ENCODE measurements at places on chromosomes 1 and 21.
A peak's percentile ranks its signal among the peaks of the same experiment; 100 is the strongest.

GRCh38 chr1:167791281-167792187 is 69.8 kb downstream of the MPZL1 start:
- DNase-seq = peak; percentile 28

GRCh38 chr1:64687725-64688327 is 57.0 kb upstream of the RAVER2 start:
- DNase-seq = no peak

DNA sequence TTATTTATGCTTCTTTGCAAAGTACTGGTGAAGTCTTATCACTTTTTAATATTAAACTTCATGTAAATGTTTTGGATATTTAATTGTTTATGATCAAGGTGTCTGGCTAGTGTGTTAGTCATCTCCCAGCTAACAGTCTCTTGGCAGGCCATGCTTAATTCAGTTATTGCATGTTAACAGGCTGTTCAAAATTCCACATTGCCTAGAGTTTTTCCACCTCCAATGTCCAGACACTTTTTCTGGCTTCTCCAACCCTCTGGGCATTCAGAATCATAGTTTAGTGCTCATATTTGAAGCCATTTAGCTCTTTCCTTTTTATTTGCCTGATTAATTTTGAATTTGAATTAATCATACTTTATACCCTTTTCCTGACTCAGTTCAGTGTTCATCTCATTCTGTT is 69.2 kb downstream of the OLFML2B start:
- no peak for DNase-seq

GRCh38 chr1:46005594-46005993 is 126.8 kb downstream of the PIK3R3 start:
- DNase-seq = no peak

DNA sequence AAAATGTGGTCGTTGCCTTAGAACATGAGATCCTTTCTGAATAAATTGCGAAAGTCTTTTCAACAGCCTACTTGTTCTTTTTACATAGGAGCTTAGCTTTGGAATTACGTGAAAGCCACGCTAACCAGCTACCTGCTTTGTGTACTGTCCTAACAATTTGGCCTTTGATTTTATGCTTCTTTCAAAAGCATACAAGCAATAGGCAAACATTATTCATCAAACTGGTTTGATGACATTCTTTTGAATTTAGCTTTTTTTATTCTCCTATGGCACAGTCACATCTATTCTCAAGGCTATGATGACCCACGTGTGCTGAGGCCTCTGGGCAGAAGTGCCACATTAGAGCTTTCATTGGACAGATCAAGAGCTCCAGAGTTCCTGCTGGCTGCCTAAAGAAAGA is 178.0 kb upstream of the DPT start:
- peak; percentile 37 for DNase-seq

DNA sequence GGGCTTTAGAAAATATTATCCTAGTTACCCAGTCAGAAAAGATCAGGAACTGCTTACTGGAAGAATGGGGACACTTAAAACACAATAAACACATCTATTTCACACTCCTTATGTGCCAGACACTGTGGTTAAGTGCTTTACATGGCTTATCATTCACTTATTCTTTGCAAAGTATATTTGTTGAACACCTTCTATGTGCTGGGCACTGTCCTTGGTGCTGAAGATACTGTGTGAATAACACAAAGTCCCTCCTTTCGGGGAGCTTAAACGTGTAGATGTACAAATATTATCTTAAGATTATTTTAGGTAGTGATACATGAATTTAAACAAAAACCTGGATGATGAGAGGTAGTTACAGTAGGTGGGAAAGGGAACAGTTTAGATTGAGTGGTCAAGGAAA is 169.3 kb downstream of the ST6GALNAC5 start:
- peak; percentile 57 for DNase-seq

DNA sequence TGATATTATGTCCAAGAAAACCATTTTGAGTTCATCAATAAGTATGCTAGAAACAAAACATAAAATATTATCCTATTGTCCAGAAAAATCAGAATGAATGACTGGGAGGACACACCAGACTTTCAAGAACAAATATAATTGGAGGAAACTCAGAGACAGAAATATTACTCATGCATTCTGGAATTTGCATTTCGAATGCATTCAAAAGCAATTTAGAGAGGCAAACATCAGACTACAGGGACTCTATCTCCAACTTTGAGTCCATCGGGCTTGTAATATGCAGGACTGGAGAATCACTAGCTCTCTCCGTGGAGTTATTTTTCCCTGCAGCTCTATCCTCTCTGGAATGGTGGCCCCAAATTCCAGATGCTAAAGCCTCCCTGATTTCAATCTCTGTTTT is 161.8 kb downstream of the CDC42BPA start:
- no peak for DNase-seq

- DNase-seq = peak; percentile 57
Measured at GRCh38 chr1:16921391-16922185, at the start of gene CROCC. TSS of gene CROCC (plus strand) at chr1:16921931. CDS start at chr1:16922019, 88 bp downstream.

DNA sequence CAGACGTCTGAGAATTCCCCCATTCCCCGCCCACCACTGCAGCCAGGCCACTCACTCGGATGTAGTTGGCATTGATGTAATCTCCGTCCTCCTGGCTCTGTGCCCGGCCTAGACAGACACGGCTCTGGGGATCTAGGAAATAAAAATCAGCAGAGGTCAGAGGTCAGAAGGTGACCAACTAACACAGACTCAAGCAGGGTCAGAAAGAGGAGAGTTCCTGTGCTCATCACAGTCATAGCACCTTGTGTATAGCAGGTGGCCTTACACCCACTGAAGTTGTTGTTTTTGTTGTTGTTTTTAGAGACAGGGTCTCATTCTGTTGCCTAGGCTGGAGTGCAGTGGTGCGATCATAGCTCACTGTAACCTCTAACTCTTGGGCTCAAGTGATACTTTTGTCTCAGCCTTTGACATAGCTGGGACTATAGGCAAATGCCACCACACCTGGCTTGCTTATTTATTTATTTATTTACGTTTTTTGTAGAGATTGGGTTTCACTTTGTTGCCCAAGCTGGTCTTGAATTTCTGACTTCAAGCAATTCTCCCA is 4.9 kb downstream of the PTPN7 start:
- DNase-seq = peak; percentile 47

DNA sequence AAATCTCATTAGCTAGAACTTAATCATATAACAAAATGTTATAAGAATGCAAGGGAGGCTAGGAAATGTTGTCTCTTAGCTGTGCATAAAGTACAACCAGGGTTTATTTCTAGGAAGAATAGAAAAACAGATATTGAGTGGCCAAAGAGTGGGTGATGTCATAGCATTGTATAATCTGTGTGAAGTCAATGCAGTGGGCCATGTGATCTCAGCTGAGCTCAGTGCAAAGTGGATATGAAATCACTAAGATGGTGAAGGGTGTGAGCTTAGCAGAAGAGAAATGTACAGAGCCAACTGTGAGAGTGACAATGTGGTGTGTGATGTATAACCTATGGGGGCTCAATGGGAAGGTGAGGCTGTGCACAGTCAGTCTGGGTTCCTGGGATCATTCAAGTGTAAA is 29.7 kb upstream of the DUSP23 start:
- no peak for DNase-seq

- no peak for DNase-seq
Measured at GRCh38 chr1:228768355-228769000, 33.2 kb downstream of the RHOU start.

- DNase-seq = peak; percentile 44
Measured at GRCh38 chr1:181551249-181551648, 67.9 kb downstream of the CACNA1E start.

GRCh38 chr1:10795276-10796021 is 997 bp downstream of the CASZ1 start:
- DNase-seq = no peak

- DNase-seq = no peak
Measured at GRCh38 chr21:38902608-38903445, 97.1 kb downstream of the ETS2 start.

DNA sequence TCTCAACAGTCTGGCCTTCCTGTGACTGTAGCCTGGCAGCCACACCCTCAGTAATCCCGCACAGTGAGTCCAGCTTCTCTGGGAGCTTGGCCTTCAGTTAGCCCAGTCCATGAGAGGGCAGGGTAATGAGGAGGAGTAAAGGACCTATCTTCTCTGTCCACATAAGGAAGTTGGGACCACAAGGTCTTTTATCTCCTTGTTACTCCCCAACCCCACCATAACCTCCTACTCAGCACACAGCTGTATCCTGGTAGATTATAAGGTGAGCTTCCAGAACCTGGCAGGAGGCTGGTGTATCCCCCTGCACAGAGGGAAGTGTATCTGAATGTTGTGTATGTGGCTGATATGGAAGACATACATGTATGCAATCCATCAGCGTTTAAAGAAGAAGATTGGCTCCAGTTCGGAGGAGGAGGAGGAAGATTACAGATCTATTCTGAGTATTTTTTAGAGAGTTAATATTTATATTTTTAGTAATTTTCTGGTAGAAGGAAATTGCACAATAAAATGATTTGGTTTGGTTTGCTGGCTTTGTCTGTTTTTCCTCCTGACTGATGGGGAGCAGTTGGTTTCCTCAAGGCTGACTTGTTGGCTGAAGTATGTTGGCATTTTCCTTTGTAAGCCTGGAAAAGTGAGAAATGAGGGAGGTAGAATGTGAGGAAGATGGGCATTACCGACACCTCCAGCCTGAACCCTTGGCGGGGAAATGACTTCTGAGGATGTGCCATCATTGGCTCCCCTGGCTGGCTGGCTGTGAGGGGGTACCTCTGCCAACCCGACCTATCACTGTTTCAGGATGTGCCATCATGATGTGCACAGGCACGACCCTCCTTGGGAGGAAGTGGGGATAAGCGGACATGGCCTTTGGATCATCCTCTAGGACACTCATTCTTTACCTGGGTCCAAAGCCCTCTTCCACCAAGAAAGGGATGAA is 5.0 kb downstream of the C1orf226 start:
- DNase-seq = no peak

DNA sequence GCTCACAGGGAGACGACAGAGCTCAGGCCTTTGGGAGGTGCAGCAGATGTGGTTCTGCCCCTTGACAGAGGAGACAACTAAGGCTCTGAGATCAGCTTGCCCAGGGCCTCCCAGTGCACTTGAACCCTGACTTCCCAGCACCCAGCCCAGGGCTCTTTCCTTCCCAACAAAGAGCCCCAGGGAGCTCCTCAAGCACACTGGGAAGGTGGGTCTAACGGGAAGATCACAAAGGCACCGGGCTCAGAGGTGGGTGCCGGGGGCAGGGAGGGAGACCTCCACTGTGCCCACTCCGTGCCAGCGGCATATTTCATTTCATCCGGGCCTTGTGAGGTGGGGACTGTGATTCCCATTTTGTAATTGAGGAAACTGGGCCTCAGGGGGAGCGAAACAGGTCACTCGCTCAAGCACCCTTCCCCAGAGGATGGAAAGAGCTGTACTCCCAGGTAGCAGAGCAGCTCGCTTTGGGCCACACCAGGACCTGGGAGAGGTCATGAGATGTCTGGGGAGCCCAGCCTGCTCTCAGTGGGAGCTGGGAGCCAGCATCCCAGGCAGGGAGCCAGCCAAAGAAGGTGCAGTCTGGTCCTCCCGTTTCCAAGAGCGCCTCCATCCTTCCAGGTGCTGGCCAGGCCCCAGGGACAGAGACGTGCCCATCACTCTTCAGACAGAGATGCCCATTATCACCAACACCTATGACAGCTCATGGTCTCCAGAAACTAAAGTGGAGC is 82.3 kb downstream of the SYT2 start:
- DNase-seq = no peak

GRCh38 chr1:3352952-3353331 is 101.5 kb upstream of the ARHGEF16 start:
- peak; percentile 55 for DNase-seq

DNA sequence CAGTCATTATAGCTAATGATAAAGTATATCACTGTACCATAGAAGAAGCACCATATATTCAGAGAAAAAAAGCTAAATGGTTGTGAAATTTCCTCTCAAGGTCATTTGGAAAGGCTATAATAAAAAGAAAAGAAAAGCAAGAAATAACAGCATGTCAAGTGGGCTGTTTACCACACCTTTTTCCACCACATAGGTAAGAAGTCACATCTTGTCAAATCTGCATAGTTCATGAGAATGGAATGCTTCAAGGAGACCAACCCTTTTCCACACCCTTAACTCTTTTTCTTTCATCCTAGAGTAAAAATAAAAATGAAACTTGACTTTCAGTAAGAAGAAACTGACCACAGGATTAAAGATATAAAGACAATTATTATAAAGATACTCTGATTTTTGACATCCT is 91.2 kb downstream of the ATP6V1G3 start:
- DNase-seq = peak; percentile 15

GRCh38 chr21:45741691-45742090 is 98.2 kb downstream of the PCBP3 start:
- no peak for DNase-seq

DNA sequence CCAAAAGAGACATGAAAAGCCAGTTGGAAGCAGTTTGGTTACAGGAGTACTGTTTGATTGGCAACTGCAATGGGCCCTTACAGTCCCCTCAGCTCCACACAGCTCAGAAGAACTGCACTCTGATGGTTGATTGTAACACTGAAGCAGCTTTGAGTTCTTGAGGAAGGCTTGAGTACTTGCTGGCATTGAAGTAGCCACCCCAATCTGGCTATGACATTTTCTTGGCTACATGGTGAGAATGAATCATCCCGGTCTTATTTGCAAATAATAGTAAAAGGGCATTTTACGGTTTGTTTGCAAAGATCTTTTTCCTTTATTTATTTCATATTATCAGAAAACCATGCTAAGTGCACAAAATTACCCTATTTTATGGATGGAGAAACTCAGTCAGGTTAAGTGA is 159.7 kb upstream of the BEND5 start:
- no peak for DNase-seq

- DNase-seq = no peak
Measured at GRCh38 chr1:152459596-152460528, 45.8 kb upstream of the CRNN start.

DNA sequence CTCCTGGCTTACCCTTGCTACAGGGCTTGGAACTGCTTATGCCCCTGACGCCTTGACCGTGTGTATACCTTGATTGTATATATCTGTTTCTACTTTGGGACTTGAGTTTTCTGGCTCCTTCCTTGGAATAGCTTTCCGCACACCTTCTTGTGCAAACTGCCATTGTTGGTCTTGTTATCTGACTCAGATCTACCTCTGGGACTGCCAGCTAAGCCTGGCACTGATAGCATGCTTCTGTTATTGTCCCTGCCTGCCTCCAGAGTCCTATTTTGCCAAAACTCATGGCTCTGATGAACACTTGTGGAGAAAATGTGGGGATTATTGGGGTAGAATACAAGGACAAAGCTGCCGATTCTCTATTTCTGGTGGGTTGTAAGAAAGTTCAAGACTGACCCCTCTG is 15.4 kb downstream of the FMOD start:
- DNase-seq = no peak

- no peak for DNase-seq
Measured at GRCh38 chr1:215143497-215143896, 61.0 kb downstream of the KCNK2 start.

- DNase-seq = no peak
Measured at GRCh38 chr1:227896710-227897655, 50.7 kb downstream of the WNT9A start.

DNA sequence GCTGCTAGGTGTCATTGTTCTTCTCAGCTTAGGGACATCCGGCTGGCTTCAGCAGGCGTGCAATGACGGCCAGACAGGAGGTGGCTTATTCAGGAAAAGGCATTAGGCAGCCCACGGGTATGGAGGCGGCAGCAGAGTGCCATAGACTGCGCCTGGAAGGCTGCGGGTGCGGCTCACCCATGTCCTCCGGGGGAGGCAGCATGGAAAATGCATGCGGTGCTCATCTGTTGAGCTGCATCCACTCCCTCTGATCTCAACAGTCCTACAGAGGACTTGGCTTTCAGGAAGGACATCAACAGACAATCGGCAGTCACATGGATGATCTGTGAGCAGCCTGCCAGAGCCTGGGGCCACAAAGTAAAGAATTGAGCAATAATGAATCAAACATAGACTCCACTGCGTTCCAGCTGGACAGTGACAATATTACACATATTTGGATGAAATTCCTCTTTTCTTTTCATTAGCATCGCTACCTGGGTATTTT is 42.9 kb downstream of the UMODL1 start:
- no peak for DNase-seq
